ENCODE measurements at places on chromosomes 13 and 19.

DNA sequence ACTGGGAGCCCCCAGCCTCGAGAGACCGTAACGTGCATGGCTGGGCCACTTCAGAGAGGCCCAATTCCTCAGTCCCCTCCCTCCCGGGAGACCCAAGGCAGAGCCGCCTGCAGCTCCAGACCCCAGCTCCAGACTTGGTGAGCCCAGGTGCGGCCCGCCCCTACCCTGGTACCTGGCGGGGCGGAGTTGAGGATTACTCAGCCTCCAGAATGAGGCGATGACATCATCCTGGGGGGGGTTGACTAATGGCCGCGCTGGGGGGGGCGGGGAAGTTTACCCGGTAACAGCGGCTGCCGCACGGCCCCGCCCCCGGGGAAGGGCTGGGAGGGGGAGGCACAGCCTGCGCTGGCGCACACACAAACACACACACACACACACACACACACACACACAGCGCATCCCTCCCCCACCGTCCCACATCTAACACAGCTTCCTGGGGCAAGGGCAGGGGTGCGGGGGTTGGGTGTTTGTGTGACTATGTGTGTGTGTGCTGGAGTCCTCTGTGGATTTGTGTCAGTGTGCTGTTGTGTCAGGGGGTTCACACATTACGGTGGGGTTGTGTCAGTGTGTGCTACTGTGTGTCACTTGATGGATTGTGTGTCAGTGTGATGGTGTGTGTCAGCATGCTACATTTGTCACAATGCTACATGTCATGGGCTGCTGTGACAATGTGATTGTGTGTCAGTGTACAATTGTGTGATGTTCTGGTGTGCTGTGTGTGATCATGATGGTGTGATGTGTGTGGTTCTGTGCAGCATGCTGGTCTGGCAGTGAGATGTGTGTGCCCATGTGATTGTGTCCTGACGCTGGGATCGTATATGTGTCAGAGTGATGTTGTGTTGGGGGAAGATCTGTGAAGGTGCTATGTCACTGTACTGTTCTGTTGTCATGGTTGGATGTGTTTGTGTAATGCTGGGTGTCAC, 10.3 kb upstream of the BBC3 start:
- DNase-seq = no peak

- DNase-seq = no peak
These were observed 16.5 kb upstream of the ATP8B3 start for GRCh38 chr19:1828279-1829238.

GRCh38 chr13:28408235-28408848, 86.6 kb downstream of the FLT1 start:
- DNase-seq = no peak

DNA sequence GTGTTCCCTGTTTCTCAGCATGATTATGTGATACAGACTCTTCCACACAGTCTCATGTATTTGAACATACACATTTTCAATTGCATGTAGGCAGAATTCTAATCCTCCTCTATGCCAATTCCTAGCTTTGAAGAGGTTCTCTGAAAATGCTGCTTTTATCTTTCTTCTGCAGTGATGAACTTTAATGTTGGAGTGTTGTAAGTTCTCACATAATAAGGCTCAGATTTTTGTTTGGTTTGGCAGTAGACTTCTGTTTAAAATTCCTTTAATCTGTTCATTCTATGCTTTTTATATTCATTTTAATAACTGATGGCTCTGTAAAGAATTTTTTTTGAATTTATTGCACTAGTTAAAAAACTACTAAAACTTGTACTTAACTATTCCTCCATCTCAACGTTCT, 225.8 kb downstream of the GGACT start:
- no peak for DNase-seq

- DNase-seq = no peak
These were observed 6.9 kb downstream of the ZNF490 start for GRCh38 chr19:12603714-12604113.

- DNase-seq = no peak
These were observed 83.9 kb downstream of the OLFM4 start for GRCh38 chr13:53112522-53112921.

GRCh38 chr19:10259162-10259905, 7.3 kb downstream of the MRPL4 start:
- DNase-seq = peak; percentile 91

DNA sequence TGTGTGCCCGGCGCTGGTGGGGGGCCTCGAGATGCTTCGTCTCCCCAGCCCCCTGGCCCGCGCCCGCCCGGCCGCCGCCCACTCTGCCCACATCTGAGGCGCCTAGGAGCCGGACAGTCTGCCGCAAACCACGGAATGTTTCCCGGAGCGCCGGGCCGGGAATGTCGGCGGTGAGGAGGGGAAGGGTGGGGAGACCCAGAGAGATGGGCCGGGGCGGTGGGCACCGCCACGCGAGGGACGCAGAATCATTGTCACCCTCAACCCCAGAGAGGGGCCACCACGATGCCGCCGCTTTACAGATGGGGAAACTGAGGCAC, 46.1 kb upstream of the NFIC start:
- DNase-seq = no peak

GRCh38 chr19:32388393-32388855, 17.1 kb upstream of the DPY19L3 start:
- DNase-seq = no peak
